Esophagus squamous epithelium (tissue), 5 donors: ENCODE measurements at places on chromosomes 5 and 9.

DNA sequence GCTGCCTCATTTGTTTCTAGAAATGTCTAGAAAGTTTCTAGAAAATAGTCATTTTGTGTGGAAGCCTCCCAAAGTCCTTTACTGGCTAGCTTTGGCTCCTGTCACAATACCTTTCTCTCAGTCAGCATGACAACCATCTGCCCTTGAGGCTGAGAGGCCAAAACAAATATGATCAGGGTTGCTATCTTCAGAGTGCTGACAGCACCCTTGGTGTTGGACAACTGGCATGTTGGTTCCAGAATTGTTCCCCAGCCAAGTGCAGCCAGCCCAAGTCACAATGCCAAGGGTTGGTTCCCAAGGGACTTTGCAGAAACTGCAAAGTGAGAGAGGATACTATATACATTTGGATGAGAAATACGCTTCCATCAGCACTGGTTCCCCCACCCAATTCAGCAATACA lies 140.9 kb upstream of the GAS1 start:
- DNase-seq: no peak

GRCh38 chr9:88494983-88495721 lies 39.8 kb upstream of the NXNL2 start:
- no peak for DNase-seq

DNA sequence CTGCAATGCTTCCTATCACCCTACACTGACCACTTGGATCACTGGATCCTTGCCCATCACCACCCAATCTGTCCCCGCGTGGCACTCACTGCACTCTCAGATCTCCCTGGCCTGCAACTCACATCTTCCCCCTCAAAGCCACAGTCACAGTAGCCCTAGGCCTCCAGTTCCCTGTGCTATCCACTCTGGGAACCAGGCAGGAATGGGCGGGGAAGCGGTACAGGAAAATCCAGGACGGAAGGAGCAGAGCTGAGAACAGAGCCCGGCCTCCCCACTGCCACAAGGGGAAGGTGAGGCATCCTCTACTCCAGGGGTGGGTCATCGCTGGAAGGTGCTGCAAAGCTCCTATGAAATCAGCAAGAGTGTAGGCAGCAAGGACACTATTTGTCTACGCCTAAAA lies 102.6 kb downstream of the ESM1 start:
- DNase-seq: no peak

DNA sequence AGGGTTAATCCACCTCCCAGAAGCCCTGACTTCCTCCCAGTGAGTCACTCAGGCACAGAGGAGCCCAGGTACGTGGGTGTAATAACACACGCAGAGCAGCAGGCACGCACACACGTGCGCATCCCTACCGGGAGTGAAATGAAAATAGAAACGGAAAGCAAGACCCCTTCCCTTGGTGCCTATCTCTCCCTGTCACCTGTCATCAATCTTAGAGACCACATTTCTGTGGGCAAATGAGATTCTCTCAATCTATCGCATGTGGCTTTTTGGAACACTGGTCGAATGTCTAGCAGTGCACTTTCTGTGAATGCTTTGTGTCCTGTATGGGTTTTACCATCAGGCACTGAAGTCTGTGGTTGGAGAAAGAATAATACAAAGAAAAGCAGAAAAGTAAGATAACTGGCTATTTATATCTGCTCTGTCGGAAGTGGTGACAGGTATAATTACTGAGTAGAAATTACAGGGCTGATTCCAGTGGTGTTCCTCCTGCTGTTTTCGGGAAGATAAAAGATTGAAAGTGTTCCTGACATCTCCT lies 137.7 kb upstream of the GRIA1 start:
- DNase-seq: no peak

DNA sequence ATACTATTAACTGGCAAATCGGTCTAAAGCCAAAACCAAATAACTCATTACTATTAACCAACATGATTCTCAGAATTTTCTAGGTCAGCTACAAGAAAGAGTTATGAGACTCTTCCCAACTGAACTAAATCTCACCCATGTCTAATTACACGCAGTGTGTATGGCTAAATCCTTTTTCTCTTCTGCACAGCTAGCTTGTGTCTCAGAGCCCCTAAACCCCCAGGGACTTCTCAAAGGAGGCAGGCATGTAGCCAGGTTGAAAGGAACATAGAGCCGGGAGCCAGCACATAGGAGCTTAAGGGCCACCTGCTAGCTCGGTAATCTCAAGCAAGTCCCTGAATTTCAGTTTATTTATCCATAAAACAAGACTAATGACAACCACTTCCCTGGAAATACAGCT lies 2.2 kb upstream of the GZMK start:
- no peak for DNase-seq

DNA sequence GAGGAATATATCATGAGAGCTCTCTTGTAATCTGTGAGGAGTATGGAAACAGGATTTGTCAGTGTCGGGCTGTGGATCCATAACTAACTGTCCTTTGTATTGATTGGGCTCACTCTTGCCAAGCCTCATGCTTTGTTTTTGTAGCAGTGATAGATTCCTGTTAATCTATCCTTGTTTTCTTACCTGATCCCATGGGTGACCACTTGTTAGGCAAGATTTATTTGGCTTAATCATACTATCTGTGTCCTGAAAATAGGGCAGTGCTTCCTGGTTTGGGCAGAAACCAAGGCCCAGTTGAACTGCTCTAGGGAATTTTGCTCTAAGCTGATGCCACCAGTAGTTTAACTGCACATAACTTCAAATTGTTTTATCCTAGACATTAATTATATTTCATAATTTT lies 6.1 kb downstream of the NDFIP1 start:
- DNase-seq: no peak

DNA sequence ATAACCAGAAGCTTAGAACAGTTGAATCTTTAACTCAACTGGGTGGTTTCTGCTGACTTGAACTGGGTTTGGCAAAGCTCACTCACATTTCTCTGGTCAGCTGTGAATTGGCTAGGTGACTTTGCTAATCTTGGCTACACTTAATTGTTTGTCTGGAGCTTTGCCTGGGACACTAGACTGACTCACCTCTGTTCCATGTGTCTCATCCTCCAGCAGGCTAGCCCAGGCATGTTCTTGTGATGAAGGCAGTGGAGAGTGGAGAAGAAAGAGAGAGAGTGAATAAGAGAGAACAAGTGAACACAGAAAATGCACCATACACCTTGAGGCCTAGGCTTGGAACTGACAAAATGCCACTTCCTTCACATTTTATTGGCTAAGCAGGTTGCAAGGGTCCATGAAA lies 32.6 kb downstream of the SPATA31D1 start:
- no peak for DNase-seq

GRCh38 chr5:154315196-154315595 lies 124.7 kb downstream of the GALNT10 start:
- no peak for DNase-seq

DNA sequence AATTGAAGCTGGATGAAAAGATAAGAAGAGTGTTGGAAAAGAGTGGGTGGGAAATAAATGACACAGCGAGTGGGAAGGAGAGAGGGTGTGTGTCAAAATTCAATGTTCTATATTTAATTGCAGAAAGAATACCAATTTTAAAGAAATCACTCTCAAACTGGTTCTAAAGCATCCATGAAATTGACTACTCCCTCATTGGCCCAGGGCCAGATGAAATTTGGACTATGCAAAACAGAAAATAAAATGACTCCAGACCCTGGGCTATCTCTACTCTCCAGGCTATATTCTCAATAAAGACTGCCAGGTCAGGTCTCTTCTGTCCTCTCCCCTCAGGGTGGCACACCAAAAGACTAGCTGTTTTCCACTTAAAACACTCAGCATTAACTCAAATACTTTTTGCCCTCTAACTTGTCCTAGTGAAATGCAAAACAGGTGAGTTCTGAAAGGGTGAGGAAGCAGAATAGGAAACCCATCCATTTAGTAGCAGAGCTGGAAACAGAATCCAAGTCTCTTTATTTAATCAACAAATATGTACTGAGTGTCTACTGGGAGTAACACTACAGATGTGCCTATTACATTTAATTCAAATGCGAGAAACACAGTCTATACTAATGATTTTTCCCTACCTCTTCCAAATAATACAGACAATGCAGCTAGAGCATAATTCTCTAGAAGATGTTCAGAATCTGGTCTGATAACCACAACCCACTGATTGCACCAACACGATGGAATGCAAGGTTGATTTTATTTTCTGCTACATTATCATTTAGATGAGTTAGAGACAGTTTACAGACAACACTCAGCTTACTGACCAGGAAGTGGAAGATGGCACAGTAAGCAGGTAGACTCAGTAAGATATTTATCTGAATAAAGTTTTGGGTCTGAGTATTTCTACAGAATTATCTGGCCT lies 42.1 kb downstream of the EFCAB9 start:
- no peak for DNase-seq

DNA sequence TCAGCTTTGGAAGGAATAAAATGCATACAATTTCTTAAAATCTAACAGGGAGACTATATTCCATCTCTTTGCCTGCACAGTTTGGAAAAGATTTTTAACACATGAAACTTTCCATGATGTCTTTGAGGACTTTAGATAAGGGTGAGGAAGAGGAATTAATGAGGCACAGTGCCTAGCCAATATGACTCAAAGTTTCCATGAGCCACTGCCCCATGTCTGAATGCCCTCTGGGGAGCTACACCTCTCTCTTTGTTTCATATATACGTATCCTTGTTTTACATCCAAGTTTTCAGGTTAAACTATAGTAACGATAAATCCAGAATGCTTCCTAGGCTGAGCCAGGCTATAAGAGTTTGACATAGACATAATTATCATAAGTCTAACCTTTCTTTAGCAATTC lies 349.3 kb upstream of the TLE4 start:
- no peak for DNase-seq

GRCh38 chr9:25396828-25397227 lies 281.4 kb downstream of the TUSC1 start:
- DNase-seq: no peak

DNA sequence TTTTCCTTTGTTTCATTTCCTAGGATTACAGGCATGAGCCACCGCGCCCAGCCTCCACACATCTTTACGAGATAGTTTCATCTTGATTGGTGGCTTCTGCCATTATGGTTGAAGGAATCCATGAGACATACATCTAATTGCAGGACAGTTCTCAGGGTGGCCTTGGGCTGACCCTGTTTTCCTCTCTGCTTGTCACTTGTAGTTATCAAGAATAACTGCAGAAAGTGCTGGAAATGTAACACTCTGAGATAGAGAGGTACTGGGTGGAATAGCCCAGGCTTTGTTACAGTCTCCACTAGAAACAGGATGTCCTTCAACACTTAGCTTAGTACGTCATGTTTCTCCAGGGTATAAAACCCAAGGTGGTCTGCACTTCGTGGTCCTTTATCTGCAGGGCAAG lies 10.7 kb downstream of the UGT3A2 start:
- DNase-seq: no peak

- no peak for DNase-seq
Measured at GRCh38 chr5:134148986-134149539, 27.7 kb downstream of the SKP1 start.

- DNase-seq: no peak
Measured at GRCh38 chr9:106482733-106483132, 380.2 kb upstream of the ZNF462 start.

GRCh38 chr5:170960567-170960966 lies 98.7 kb downstream of the RANBP17 start:
- DNase-seq: no peak

DNA sequence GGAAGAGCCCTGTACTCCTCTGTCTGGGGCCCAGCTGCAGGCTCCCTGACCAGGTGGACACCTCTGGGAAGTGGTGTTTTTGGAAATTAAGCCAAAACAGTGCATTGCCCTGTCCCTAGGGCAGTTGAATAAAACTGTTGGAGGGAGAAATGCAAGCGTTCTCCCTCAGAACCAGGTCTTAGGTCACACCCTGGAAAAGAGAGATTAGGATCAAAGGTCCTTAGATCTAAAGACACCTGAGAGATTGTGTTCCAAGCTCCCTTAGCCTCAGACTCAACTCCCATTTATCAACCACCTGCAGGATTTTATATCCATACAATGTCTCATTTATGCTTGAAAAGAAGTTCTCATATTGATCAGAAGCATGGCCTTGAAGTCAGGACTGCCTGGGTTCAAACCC lies 64.8 kb downstream of the PAPPA start:
- no peak for DNase-seq

DNA sequence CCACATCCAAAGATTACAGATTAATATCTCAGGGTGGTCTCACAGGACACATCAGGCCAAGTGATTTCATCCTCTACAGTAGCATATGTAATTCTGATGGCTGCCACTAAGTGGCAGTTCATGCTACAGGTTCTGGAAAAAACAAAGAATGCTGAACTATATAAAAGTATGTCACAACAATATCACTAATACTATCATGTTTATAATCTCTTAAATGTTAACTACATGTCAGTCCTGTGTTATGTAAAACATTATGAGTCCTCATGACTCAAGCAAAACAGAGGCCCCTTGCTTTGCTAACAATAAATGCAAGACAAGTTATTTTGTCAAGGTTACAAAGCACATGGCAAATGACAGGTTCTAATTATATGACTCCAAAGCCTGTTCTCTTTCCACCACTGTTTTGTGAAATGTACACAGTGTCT lies 233.2 kb downstream of the FBXL17 start:
- no peak for DNase-seq

GRCh38 chr5:123154886-123155445 lies 65.9 kb downstream of the PRDM6 start:
- DNase-seq: no peak

DNA sequence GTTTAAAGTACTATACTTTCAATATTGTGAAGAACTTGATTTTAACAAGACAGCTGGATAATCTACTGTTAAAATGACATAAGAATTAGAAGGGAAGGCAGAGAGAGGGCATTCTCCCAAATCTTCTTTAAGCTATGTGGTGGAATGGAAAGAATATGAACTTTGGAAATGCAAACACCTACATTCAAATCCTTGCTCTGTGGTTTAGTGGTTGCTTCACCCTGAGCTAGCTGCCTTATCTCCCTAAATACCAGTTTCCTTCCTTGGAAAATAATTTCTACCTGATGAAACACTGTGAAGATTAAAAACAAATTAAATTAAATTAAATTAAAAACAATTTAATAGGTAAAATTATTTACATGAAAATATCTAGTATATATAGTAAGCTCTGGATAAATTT lies 98.5 kb downstream of the GPR21 start:
- DNase-seq: no peak

- DNase-seq: no peak
Measured at GRCh38 chr9:117821954-117822353, 117.8 kb downstream of the TLR4 start.

DNA sequence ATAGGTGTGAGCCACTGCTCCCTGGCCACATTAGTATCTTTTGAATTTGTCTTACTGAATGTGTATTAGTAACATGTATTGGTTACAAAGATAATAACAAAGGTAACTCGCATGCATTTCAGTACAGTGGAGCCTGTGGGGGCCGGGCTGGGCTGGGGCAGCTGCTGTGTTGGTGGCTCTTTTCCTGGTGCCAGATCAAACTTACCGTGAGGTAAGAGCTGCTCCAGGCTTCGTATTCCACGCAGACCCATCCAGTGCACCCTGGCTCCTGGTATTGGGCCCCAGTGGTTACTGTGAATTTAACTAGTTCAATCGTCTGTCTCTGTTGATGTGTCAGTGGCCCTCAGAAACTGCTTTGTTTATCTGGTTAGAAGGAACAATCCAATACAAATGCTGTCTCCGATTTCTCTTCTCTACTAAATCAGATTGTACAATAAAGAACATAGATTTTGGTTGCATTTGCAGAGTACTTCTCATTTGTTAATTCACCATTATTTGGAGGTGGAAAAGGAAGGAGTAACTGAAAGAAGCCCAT lies 15.6 kb downstream of the PRRC2B start:
- no peak for DNase-seq
